ENCODE measurements at places on chromosomes 7 and 10.

DNA sequence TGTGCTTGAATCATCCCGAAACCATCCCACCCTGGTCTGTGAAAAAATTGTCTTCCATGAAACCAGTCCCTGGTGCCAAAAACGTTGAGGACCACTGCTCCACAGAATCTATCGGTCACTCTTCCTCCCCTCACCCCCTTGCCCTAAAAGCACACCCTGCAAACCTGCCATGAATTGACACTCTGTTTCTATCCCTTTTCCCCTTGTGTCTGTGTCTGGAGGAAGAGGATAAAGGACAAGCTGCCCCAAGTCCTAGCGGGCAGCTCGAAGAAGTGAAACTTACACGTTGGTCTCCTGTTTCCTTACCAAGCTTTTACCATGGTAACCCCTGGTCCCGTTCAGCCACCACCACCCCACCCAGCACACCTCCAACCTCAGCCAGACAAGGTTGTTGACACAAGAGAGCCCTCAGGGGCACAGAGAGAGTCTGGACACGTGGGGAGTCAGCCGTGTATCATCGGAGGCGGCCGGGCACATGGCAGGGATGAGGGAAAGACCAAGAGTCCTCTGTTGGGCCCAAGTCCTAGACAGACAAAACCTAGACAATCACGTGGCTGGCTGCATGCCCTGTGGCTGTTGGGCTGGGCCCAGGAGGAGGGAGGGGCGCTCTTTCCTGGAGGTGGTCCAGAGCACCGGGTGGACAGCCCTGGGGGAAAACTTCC is 784 bp upstream of the SERPINE1 start:
- peak; percentile 72 for DNase-seq

GRCh38 chr10:130931256-130931655 is 380.3 kb downstream of the TCERG1L start:
- no peak for DNase-seq

DNA sequence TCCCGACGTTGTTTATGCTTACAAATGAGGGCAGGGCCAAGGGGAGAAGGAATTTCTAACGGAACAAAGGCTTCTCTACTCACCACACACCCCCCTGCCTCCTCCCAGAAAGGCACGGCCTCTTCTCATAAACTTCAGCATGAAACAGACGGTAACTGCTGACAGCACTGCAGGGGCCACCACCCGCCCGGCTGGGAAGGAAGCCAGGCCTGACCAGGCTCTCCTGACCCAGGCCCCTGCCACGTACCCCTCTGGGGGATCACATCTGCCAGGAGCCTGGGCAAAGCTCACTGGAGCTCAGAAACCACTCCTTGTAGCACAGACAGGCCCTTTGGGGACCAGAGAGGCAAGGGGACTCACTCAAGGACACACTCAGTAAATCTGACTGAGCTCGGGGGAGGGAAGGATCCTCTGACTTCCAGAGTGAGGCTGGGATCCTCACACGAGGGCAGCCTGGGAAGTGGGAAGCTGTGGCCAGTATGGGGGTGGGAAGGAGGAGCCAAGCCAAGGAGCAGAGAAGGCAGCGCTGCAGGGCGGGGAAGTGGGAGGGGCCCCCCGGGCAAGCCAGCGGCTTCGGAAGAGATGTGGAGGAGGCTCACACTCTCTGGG is 46.1 kb downstream of the ZCCHC24 start:
- peak; percentile 96 for DNase-seq

DNA sequence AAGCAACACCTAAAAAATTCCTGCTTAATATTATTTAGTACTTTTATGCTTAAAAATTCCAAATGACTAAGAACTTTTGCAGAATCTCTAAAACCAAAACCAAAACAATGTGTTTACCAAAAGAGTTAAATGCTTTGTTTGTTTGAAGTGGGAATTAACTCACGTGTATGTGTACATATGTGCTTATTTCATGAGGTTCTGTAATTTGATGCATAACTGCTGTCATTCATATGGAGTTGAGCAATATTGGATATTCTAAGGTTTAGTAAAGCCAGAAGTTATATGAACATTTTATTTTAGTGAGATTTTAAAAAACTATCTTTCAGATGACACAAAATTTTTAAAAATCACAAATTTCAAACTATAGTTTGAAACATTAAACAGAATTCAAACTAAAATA is 157.1 kb downstream of the PIP4K2A start:
- DNase-seq, result no peak

DNA sequence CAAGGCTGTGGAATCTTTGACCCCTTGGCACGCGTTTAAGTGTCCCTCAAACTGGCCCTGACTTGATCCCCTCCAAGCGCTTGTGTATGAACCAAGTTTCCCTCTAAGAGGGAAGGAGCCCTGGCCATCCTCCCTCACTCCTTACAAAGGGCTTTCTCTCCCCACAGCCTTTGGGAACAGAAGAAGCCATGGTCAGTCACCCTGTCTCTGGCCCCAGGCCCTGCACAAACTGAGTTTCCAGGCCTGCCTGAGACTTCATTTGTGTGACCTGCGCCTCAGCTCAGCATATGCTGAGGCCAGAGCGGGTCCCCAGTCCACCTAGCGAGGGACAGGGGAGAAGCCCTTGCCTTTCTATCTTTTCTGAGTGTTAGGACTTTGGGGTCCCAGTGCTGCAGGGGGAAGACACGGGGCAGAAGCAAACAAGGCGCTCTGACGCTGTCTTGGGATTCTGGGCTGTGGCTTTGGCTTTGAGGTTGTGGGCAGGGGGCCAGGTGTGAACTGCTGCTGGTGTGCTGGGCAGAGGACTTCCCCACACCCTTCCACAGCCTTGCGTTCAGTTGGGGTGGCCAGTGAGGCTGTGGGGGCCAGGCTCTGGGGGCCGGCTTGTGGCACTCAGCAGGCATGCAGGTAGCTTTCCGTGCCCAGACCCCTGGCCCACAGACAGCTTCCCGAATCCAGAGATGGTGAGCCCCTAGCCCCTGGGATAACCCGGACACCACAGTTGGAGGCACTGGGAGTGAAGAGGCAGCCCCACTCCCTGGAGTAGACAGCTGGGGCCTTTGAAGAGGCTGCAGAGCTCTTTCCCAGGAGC is 1.5 kb downstream of the RET start:
- no peak for DNase-seq
